ENCODE measurements at places on chromosomes 11 and 22.

GRCh38 chr22:39727541-39727940 is 157.0 kb downstream of the CACNA1I start:
- no peak for DNase-seq

GRCh38 chr11:130403967-130404366 is 24.4 kb downstream of the ADAMTS8 start:
- DNase-seq = no peak

GRCh38 chr11:9803685-9804418 is 140.0 kb downstream of the SWAP70 start:
- peak; percentile 56 for DNase-seq

DNA sequence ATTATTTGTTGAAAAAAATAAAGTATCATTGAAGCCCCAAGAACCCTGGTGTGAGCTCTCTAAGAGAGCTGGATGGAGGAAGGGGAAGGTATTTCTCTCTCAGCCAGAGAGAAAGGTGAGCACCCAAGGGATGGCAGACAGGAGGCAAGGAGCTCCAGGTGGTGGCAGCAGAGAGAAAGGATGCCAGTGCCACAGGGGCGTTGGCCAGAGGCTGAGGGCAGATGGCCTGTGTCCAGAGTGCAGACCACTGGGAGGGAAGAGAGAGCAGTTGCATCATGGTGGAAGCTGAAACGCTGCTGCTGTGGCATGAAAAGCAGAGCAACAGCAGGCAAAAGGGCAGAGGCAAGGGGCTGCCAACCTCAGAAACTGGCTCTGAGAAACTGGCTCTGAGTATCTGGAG is 8.5 kb downstream of the SPON1 start:
- peak; percentile 48 for DNase-seq

- DNase-seq = no peak
These were observed 239.0 kb downstream of the CTTN start for GRCh38 chr11:70637186-70637800.

DNA sequence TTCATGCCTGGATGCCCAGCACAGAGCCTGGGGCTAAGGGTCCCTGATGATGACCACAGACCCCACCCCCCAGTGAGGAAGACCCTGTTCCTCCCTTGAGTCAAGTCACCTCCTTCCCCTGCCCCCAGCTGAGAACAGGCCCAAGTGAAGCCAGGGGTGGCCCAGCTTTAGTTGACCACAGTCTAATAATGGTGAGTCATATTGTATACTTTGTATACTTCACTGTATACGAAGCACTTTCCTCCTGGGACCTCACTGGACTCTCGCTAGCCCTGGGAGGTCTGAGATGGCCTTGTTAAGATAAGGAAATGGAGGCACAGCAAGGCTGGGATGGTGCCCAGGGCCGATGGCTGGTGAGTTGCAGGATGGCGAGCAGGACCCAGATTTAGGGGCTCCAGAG is 3.7 kb upstream of the FLRT1 start:
- DNase-seq = no peak

DNA sequence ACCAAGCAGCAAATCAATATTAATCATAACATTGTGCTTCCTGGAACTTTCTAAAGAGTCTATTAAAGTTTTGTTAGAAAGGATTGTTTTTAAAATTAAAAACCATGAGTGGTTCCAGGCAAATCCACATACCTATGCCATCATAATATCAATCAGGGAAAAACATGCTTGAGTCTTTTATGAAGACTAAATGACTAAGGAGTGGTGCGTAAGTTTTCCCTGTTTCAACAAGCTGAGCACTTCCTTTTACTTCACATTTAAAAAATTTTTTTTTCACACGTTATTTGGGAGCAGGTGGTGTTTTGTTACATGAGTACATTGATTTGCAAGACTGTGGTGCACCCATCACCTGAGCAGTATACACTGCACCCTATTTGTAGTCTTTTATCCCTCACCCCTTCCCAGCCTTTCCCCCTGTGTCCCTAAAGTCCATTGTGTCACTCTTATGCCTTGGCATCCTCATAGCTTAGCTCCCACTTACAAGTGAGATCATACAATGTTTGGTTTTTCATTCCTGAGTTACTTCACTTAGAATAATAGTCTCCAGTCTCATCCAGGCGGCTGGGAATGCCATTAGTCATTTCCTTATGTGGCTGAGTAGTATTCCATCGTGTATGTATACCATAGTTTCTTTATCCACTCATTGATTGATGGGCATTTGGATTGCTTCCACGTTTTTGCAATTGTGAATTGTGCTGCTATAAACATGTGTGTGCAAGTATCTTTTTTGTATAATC is 1190.3 kb upstream of the RAG2 start:
- peak; percentile 55 for DNase-seq

- DNase-seq = peak; percentile 87
These were observed 6.0 kb upstream of the RAB3IL1 start for GRCh38 chr11:61923166-61924063.

DNA sequence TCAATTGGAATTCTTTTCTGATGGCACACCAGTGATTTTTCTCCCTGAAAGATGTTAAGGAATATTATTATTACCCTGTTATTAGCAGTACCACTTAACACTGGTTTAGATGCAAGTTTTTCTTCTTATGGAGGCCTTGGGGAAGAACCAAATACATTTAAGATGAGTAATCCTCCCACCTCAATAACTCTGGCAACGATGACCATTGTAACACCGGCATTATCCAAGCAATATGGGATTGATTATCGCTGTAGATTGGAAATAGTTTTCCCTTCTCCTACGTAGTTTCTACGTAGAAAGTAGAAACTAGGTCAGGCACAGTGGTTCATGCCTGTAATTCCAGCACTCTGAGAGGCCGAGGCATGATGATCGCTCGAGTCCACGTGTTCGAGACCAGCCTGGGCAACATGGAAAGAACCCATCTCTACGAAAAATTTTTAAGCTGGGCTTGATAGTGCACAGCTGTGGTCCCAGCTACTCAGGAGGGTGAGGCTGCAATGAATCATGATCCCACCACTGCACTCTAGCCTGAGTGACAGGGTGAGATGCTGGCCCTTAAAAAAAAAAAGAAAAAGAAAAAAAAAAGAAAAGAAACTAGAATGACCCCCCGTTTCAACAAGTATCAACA is 45.5 kb downstream of the PACSIN2 start:
- peak; percentile 83 for DNase-seq

- DNase-seq = peak; percentile 7
These were observed 307.5 kb upstream of the ZC3H12C start for GRCh38 chr11:109785714-109786113.

GRCh38 chr22:39417641-39418040 is 18.1 kb downstream of the TAB1 start:
- no peak for DNase-seq

DNA sequence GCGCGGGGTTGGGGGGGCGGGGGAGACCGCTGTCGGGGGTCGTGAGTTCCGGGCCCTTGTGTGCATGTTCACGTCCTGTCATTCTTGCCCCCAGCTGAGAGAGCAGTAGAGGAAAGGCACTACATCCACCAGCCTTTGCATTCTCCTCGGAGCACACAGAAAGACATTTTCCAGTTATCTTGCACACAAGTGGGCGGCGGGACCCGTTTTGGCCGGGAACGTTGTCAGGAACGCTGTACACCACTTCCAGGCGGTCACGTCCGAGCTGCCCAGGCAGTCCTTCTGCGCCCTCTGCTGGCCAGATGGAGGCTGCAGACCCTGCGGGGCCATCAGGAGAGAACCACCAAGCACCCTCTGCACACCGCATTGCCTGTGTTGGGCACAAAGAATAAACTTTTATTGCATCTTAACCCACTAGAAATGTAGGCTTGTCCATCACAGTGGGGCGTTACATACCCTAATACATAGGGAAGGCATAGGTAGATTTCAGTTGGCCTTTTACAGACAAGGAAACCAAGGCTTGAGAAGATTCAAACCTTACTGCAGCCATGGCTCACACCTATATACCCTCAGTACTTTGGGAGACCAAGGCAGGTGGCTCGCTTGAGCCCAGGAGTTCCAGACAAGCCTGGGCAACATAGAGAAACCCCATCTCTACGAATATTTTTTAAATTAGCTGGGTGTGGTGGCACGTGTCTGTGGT is 2.8 kb upstream of the CDKN1C start:
- DNase-seq = peak; percentile 95

DNA sequence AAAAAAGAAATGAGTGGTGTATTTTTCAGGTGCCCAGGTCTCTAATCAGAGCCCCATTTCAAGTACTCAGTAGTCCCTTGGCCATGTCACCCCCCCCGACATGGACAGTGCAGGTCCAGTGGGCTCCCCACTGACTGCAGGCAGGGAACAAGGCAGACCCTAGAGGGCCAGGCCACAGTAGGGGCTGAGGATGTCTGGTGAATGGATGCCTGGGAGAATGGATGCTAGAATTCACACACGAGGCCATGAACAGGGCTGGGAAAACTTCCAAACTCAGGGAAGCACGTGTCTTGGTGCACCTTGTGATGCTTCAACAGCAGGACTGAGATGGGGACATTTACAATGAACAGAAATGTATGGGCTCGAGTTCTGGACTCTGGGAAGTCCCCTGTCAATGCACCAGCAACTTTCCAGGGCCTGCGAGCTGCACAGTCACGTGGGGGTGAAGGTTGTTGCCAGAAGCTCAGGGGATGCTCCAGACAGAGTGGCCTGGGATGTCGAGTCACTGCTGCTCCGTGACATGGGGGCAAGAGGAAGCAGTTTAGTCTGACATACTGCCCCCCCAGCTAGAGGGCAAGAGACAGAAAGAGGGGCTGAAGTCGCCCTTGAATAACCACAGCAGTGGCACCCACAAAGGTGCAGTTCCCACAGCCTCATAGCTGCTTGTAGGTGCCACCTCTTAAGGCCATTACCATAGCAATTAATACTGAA is 3.1 kb downstream of the APOBEC3G start:
- DNase-seq = no peak

GRCh38 chr22:38706101-38706900 is 557 bp downstream of the GTPBP1 start:
- DNase-seq = peak; percentile 78

DNA sequence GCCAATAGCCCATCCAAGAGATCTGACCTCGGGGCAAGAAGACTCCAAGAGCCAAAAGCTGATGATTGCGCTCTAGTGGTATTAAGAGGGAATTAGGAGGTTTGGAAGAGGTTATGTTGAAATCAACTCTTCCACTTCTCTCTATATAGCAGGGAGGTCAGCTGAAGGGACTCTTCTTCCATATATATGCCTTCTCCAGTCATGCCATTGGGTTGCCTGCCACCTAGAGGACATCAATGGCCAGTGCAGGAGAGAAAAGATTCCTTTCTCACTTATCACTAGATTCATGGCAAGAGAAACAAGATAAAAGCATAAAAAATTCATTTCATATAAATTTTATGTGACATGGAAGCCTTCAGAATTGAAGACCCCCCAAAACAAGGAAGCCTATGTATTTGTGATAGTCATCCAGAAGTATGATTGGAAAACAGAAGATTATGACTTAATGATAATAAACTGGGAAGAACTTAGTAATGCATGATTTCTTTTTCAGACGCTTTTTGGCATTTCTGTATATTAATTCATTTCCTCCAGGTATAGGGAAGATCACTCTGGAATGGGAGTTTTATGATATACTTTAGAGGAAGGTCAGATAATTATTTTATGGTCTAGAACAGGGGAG is 435.1 kb upstream of the DDI1 start:
- peak; percentile 86 for DNase-seq

GRCh38 chr22:26172389-26172990 is 3.2 kb downstream of the SEZ6L start:
- DNase-seq = peak; percentile 41

DNA sequence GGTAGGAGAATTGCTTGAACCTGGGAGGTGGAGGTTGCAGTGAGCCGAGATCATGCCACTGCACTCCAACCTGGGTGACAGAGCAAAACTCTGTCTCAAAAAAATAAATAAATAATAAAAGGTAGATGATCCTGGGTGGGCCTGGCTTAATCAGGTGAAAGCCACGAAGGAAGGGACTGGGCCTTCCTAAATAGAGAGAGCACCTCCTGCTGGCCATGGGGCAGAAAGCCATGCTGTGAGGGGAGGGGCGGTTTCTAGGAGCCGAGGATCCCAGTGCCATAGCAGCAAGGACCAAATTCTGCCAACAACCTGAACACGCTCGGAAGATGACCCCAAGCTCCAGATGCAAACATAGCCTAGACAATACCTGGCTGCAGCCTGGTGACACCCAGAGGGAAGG is 24.5 kb upstream of the DGKZ start:
- DNase-seq = peak; percentile 43

GRCh38 chr22:46638601-46639431 is 18.6 kb downstream of the GRAMD4 start:
- no peak for DNase-seq

GRCh38 chr11:110078923-110079544 is 14.2 kb upstream of the ZC3H12C start:
- DNase-seq = no peak

- DNase-seq = no peak
These were observed 37.9 kb downstream of the MYO18B start for GRCh38 chr22:25779890-25780289.

- DNase-seq = peak; percentile 48
These were observed 30.1 kb downstream of the ANO1 start for GRCh38 chr11:70108250-70108649.

DNA sequence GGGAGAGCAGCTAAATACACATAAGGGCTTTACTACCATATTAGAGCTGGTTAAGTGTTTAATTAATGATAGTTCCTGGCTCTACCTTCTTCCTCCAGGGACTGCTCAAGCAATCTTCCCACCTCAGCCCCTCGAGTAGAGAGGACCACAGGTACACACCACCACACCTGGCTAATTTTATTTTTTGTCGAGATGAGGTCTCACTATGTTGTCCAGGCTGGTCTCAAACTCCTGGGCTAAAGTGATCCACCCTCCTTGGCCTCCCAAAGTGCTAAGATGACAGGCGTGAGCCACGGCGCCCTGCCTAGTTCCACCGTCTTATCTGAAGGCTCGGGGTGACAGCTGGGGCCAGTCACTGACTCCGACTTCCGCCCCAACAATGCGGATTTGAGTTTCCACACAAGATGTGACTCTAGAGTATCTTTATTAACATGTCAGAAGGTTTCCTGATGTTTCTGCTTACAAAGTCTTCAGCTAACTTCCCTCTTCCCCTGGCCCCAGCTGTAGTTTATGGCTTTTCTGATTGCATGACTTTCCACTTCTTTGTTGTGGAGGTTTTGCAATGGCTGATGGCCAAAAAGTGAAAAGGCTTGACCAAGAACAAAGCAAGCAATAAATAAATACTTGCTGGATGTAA is 16.8 kb downstream of the TPST2 start:
- peak; percentile 13 for DNase-seq

GRCh38 chr22:31584804-31585160 is 77.2 kb downstream of the PISD start:
- no peak for DNase-seq

- no peak for DNase-seq
These were observed 82.7 kb downstream of the FBLN1 start for GRCh38 chr22:45585437-45585755.

Data from adipocyte (in vitro differentiated cells).